ENCODE measurements at places on chromosomes 4 and X.

DNA sequence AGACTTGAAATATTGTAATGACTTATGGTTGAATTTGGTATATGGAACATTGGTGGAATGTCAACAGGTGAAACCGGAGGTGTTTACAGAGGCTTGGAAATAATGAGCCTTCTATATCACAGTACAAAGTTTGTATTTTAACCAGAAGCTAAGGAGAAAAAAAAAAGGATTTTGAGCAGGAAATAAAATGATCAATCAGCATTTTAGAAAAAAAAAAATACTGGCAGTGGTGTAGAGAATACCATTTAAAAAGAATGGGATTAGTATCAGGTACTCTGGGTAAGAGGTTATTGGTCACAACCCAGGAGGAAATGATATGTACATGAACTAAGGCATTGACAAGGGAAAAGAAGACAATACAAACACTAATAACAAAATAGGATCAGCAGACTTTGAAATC is 587.1 kb upstream of the HTR2C start:
- no peaks in the 10 kb centered on the region for H3K4me1 ChIP-seq
- H3K36me3 ChIP-seq = no peaks in the 10 kb centered on the region
- DNase-seq = no peak
- H3K4me3 ChIP-seq = no peak overlapping the region
- H3K27ac ChIP-seq = no peak overlapping the region
- no peaks in the 10 kb centered on the region for H3K27me3 ChIP-seq

GRCh38 chr4:43564591-43564990 is 672.1 kb downstream of the GRXCR1 start:
- H3K4me3 ChIP-seq = no peak overlapping the region
- H3K36me3 ChIP-seq = no peaks in the 10 kb centered on the region
- H3K27ac ChIP-seq = no peak overlapping the region

- H3K36me3 ChIP-seq = no peaks in the 10 kb centered on the region
- no peak for DNase-seq
- no peak overlapping the region for H3K27ac ChIP-seq
- no peak overlapping the region for H3K4me3 ChIP-seq
- no peaks in the 10 kb centered on the region for H3K27me3 ChIP-seq
These were observed 282.3 kb downstream of the INPP4B start for GRCh38 chr4:142563682-142564291.

- H3K4me3 ChIP-seq = no peak overlapping the region
- no peaks in the 10 kb centered on the region for H3K36me3 ChIP-seq
- no peak for DNase-seq
These were observed 346.4 kb upstream of the SLC7A11 start for GRCh38 chr4:138588501-138588900.

GRCh38 chr4:5266991-5267390 is 215.7 kb downstream of the STK32B start:
- H3K27ac ChIP-seq = no peak overlapping the region
- DNase-seq = no peak
- no peak overlapping the region for H3K4me3 ChIP-seq
- H3K36me3 ChIP-seq = no peaks in the 10 kb centered on the region
- no peaks in the 10 kb centered on the region for H3K4me1 ChIP-seq
- H3K27me3 ChIP-seq = no peaks in the 10 kb centered on the region

All from thoracic aorta (tissue), 2 donors.